Activated naive CD4-positive, alpha-beta T cell treated with anti-CD3 and anti-CD28 coated beads for 36 hours (primary cell): ENCODE measurements at places on chromosomes 1 and 21. TPM values are rescaled to one million over a fixed set of nuclear protein-coding genes. Genes with fewer than 3 reads are reported as not detected.

Gene GBP4
- total RNA-seq, result 22.9 TPM

Gene TIAM1
- total RNA-seq, result 50.1 TPM

Gene GPX7
- 20.6 TPM for total RNA-seq

Gene ZNF436
- 3.3 TPM for total RNA-seq

Gene GJA8
- not detected for total RNA-seq

Gene DENND2D
- total RNA-seq, result 210 TPM

DNA sequence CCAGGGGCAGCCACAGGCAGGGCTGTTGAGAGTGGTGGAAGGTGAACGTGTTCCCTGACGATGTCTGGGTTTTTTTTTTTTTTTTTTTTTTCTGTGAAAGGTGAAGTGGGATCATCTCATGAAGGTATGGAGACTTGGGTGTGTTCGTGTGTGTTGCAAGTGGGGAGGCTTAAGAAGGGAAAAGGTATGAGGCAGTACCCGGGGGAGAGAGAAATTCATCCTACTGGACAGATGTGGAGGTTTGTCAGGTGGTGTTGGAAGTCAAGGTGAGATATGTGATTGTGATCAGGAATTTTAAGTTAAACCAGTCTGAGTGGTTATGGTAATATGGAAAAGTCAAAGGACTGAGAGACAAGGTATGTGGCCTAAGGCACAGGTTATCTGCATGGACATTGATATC, 5.3 kb downstream of the C1orf115 start:
- H3K27me3 ChIP-seq, result peaks cover 5% of the 10 kb centered on the region
- H3K4me1 ChIP-seq, result no peaks in the 10 kb centered on the region
- no peak for DNase-seq
- H3K4me3 ChIP-seq, result no peak overlapping the region
- H3K27ac ChIP-seq, result no peak overlapping the region

- no peak overlapping the region for H3K4me3 ChIP-seq
- no peaks in the 10 kb centered on the region for H3K27me3 ChIP-seq
- H3K36me3 ChIP-seq, result no peaks in the 10 kb centered on the region
- H3K4me1 ChIP-seq, result peaks cover 1% of the 10 kb centered on the region
These were observed 97.2 kb downstream of the WDR64 start for GRCh38 chr1:241749041-241749944.

- peaks cover 16% of the 10 kb centered on the region for H3K27me3 ChIP-seq
- H3K27ac ChIP-seq, result no peak overlapping the region
- H3K4me3 ChIP-seq, result no peak overlapping the region
- no peaks in the 10 kb centered on the region for H3K36me3 ChIP-seq
- no peaks in the 10 kb centered on the region for H3K4me1 ChIP-seq
These were observed 16.6 kb downstream of the DDAH1 start for GRCh38 chr1:85448358-85448757.

DNA sequence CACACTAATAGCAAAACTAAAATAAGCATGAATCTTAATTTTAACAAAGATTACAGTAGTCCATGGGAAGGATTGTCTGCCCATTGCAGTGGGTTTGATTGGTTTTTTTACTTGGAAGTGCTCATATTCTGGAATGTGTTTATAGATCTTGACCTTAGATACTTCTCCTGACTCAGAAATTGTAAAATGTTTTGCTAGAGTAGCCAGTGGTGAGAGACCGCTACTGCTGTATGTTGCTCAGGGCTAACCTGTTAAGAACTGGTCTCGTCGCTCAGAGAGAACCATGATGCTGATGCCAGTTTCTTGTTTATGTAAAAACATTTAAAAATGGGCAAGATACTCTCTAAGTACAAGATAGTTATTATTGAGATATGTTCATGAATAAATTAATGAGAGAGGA, 99.9 kb downstream of the ROR1 start:
- DNase-seq, result no peak
- H3K27me3 ChIP-seq, result peaks cover 5% of the 10 kb centered on the region
- no peak overlapping the region for H3K27ac ChIP-seq

DNA sequence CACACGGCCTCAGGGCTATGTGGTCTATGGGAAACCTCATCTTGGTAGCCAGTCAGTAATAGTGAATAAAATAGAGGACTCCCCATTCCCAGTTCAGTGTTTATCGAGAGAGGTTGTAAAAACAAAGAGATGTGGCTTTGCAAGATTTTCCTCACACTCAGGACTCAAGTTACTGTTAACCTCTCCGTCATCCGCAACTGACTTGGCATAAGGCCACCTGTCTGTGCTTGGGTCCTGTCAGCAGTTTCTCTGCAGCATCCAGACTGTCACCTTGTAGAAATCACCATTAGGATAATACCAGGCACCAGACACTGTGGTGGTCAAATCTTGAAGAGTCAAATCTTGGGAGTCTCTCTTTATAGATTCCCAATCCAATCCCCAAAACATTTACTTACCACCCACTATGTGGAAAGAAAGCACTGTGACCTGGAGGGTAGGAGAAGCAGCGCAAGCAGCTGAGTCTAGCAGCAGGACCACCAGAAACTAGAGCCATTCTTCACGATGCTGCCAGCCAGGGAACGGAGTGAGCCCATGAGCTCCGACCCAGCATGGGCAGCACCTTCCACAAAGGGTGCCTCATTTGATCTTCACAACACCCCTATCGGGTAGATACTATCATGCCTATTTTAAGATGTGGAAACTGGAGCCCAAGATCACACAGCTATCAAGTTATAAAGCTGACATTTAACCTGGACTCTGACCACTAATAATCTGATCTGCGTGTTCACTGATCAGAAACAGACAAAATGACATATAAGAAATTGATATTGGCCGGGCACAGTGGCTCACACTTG, 5.6 kb upstream of the GPR25 start:
- H3K4me3 ChIP-seq, result no peak overlapping the region
- no peak overlapping the region for H3K27ac ChIP-seq
- peaks cover 16% of the 10 kb centered on the region for H3K27me3 ChIP-seq
- peaks cover 2% of the 10 kb centered on the region for H3K36me3 ChIP-seq
- DNase-seq, result no peak

- no peaks in the 10 kb centered on the region for H3K27me3 ChIP-seq
- peak overlapping the region; percentile 50 for H3K4me3 ChIP-seq
- H3K27ac ChIP-seq, result no peak overlapping the region
- H3K4me1 ChIP-seq, result peaks cover 10% of the 10 kb centered on the region
- H3K36me3 ChIP-seq, result no peaks in the 10 kb centered on the region
These were observed 18.1 kb upstream of the SNX27 start for GRCh38 chr1:151593730-151594129.

GRCh38 chr1:26772687-26773086, 15.1 kb upstream of the PIGV start:
- no peak for DNase-seq
- H3K4me1 ChIP-seq, result peaks cover 19% of the 10 kb centered on the region
- peak overlapping the region; percentile 90 for H3K27ac ChIP-seq

DNA sequence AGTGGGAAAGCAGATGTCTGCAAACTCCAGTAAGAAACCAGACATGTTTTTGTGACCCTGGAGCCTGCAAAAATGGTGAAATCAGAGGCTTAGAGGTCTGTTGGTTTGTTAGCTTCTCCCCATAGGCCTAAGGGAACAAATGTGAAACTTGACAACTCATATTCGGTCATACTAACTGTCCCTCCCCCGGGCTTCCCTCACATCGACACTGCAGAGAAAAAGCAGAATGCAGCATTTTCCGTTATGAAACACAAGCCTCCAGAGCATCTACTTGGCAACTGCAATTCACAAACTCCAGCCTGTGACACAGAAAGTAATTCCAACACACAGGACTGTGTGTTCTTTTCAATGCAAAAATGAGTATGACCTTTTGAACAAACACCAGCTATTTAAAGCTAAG, 3.7 kb downstream of the KCNA2 start:
- no peak for DNase-seq
- no peaks in the 10 kb centered on the region for H3K36me3 ChIP-seq
- H3K4me3 ChIP-seq, result no peak overlapping the region
- peaks cover 37% of the 10 kb centered on the region for H3K27me3 ChIP-seq
- H3K27ac ChIP-seq, result no peak overlapping the region
- peaks cover 13% of the 10 kb centered on the region for H3K4me1 ChIP-seq

GRCh38 chr1:15939181-15940109, 36.5 kb downstream of the ZBTB17 start:
- peak; percentile 2 for DNase-seq
- H3K4me1 ChIP-seq, result no peaks in the 10 kb centered on the region

- no peaks in the 10 kb centered on the region for H3K27me3 ChIP-seq
- peak overlapping the region; percentile 90 for H3K4me3 ChIP-seq
- peaks cover 47% of the 10 kb centered on the region for H3K4me1 ChIP-seq
- H3K27ac ChIP-seq, result peak overlapping the region; percentile 99
These were observed 2.0 kb upstream of the C1orf174 start for GRCh38 chr1:3902111-3902511.

GRCh38 chr1:187873126-187873525, 1044.4 kb downstream of the PLA2G4A start:
- DNase-seq, result no peak
- no peaks in the 10 kb centered on the region for H3K4me1 ChIP-seq
- no peaks in the 10 kb centered on the region for H3K36me3 ChIP-seq

GRCh38 chr1:227273557-227273956, 44.7 kb downstream of the CDC42BPA start:
- no peak overlapping the region for H3K27ac ChIP-seq
- H3K36me3 ChIP-seq, result no peaks in the 10 kb centered on the region
- H3K4me3 ChIP-seq, result no peak overlapping the region

GRCh38 chr1:205832326-205832751, 17.6 kb downstream of the PM20D1 start:
- H3K4me1 ChIP-seq, result no peaks in the 10 kb centered on the region
- no peak overlapping the region for H3K27ac ChIP-seq
- no peaks in the 10 kb centered on the region for H3K36me3 ChIP-seq
- no peak overlapping the region for H3K4me3 ChIP-seq
- DNase-seq, result no peak

GRCh38 chr21:35375115-35375514, 326.0 kb upstream of the RUNX1 start:
- DNase-seq, result no peak
- no peaks in the 10 kb centered on the region for H3K27me3 ChIP-seq
- H3K36me3 ChIP-seq, result no peaks in the 10 kb centered on the region
- no peak overlapping the region for H3K4me3 ChIP-seq
- no peak overlapping the region for H3K27ac ChIP-seq

DNA sequence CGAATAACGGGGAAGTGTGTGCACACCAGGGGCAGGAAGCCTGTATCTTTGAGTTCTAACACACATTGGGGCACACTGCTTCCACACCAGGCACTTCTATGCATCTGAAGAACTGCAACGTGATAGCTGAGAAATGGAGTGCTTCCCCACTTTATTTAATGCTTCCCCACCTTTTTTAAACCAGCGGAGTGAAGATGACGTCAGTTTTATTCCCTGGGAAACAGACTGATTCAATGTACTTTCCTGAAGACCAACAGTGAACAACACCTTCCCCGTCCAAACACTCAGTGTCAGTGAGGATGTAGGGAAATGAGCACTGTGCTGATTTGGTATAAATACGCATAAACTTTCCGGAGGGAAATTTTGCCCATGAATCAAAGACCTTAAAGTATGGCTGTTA, 87.1 kb downstream of the PGBD5 start:
- no peak overlapping the region for H3K27ac ChIP-seq
- H3K27me3 ChIP-seq, result peaks cover 4% of the 10 kb centered on the region
- no peaks in the 10 kb centered on the region for H3K4me1 ChIP-seq
- H3K36me3 ChIP-seq, result no peaks in the 10 kb centered on the region
- H3K4me3 ChIP-seq, result no peak overlapping the region
- DNase-seq, result no peak

DNA sequence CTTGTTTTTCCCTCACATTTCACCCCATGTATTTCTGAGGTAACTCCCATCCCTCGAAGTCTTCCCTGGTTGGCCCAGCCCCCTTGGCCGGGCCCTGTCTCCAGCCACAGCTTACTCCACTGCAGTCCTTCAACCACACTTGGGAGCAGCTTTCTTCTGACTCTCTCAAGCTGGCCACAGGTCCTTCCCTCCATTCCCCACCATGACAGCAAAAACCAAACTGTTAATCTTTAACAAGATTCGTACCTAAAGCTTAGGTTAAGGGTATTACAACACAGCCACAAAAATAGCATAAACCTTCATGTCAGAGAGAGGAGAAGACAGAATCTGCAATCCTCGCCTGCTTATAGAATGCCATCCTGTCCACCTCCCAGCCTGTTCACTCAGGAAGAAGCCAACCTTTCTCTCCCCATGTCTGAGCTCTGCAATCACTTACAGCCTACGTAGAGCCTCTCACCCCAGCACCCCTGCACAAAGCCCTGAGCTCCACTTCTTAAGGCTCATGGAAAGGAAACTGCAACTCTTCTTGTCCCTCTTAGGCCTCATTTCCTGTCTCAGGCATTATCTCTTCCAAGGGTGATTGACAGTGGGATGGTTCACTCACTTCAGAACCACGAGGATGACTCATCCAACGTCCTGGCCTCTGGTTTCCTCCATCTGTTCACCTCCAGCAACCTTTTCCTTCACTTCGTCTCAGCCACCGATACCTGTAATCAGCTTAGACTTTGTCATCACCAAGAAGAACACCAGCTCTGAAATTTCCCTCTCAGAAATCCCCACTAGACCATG, 72.8 kb downstream of the CD2 start:
- peaks cover 74% of the 10 kb centered on the region for H3K4me1 ChIP-seq
- no peaks in the 10 kb centered on the region for H3K27me3 ChIP-seq
- peak; percentile 92 for DNase-seq
- peak overlapping the region; percentile 83 for H3K4me3 ChIP-seq
- peak overlapping the region; percentile 97 for H3K27ac ChIP-seq

DNA sequence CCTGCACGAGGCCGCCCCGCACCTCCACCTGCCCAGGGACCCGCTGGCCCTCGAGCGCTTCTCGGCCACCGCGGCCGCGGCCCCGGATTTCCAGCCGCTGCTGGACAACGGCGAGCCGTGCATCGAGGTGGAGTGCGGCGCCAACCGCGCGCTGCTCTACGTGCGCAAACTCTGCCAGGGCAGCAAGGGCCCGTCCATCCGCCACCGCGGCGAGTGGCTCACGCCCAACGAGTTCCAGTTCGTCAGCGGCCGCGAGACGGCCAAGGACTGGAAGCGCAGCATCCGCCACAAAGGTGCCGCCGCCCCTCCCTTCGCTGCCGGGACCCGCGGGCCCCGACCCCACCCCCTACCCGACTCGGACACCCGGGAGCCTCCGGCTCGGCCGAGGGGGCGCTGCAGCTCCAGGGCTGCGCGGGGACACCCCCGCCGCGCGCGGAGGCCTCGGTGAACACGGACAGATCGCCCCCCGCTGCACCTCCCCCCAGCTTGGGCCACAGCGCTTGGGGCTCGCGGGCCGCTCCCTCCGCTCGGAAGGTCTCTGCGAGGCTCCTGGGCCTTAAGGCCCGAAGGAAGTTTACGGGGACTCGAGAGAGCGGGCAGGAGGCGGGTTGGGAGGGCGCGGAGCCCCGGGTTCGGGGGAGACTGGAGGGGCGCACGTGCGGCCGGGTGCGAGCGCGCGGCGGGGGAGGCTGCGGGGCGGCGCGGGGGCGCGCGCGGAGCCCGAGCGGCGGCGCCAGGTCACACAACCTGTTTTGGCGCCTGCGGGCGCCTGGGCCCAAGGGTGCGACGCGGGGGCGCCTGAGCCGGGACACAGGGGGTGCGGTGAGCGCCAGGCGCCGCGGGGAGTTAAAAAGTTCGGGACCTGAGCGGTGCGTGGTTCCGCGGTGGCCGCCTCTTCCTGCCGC, 1.2 kb downstream of the SAMD11 start:
- H3K4me1 ChIP-seq, result peaks cover 19% of the 10 kb centered on the region
- peaks cover 1% of the 10 kb centered on the region for H3K36me3 ChIP-seq
- DNase-seq, result no peak
- H3K27ac ChIP-seq, result no peak overlapping the region
